ENCODE measurements at places on chromosomes 1 and 21. TPM values are rescaled to one million over a fixed set of nuclear protein-coding genes. Genes with fewer than 3 reads are reported as not detected.

DNA sequence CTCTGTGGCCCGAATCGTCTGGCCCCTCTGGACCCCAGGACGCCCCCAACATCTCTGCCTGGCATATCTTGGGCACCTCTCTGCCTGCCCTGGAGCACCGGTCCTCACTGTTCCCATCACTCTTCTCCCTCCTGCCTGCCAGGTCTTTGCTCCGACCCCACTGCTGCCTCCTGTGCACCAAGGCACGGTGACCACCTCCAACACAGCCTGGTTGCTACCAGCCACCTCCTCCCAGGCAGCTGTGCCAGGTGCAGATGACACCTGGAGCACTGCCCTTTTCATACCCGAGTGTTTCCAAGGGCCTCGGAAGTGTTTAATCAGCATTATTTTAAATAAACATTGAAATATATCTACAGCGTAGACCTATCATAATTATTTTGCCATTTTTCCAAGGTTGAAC lies 31.3 kb downstream of the PKNOX1 start:
- DNase-seq, result no peak

DNA sequence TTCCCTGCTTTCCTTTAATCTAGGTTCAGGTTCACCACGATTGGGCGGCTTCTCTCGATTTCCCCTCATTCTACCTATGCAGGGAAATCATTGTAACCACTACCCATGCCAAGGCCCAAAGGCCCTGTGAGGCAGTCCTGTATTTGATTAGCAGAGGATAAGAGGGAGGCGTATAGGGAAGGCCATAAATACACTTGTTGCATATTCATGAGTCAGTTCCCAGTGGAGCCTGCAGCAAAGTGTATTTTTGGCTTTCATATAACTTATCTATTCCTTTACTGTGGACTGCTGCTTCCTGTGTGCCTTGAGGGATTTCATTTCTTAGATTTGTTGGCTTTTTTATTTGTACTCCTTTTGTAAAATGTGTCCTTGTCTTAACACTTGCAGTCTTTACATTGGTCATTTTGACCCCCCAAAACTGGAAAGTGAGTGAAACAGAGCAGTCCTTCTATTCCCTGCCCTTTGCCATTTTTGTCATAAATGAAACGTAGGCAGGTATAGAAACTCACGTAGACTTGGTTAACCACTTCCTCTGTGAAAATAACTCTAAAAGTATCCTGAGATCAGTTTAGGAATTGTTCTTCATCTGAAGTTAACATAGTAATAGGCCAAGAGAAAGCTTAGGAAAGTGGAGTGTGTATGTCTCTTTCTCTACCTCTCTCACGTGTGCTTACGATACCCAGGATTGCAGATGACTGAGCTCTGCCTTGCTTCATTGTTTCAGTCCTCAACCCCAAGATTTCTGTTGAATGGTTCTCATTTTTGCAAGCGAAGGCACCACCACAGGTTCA lies 19.6 kb upstream of the KCNQ4 start:
- no peak for DNase-seq

- DNase-seq, result peak; percentile 42
Measured at GRCh38 chr1:209435654-209436566, 147.6 kb upstream of the CAMK1G start.

DNA sequence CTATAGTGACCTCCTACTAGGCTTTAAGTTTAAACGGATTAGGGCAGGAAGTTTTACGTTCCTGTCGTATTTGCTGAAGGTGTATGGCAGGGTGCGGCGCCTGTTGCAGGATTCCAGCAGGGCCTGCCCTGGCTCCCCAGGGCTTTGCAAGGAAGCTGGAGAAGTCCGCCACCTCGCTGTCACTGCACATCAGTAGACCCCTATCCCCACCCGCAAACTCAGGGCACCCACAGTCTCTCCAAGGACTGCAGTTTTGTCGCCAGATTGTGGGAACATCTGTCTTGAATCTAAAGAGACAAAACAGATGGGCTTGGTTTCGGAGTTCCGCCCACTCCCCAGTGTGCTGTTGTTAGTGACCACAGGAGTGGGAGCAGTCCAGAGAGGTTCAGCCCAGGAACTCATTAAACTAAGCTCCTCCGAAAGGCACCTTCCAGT lies 110.8 kb downstream of the CDC7 start:
- peak; percentile 11 for DNase-seq

DNA sequence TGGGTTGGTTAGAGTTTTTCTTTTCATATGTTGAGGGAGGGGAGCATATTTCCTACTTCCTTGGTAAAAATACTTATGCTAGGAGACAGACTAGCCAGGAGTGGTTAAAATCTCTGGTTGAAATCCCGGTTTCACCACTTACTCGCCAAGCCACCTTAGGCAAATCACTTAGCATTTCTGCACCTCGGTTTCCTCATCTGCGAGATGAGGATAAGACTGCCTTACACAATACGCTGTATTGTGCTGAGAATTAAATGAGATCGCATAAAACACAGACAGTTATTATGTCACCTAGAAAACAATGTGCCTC lies 1.4 kb downstream of the IFFO2 start:
- no peak for DNase-seq

DNA sequence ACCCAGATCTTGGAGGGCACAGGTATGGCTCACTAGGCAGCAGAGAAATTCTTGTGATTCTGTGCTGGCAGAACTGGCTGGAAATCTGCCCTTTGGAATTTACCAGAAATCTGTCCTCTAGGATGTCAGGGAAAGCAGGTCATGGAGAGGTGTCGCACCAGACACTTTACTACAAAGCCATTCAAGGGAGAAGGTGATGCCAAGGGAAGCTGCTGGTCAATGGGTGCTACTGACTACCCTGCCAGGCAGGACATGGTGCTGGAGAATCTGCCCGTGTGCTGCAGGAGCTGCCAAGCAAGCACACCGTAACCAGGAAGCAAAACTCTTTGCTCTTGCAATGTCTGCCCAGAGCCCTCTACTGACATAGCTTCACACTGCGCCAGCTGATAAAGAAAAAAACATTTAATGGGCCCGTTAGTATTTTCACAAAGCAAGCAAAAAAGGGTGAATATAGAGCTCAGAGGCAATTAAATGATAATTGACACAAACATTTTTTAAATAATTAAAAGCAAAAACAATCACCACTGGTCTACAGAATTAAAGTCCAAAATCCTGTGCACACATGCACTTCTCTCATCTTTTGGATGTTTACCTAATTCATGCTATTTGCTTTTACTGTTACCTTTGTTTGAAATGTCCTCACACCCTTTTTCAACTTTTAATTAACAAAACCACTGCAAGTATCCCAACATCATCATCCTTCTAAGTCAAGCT lies 7.2 kb upstream of the FBXO28 start:
- DNase-seq, result no peak

DNA sequence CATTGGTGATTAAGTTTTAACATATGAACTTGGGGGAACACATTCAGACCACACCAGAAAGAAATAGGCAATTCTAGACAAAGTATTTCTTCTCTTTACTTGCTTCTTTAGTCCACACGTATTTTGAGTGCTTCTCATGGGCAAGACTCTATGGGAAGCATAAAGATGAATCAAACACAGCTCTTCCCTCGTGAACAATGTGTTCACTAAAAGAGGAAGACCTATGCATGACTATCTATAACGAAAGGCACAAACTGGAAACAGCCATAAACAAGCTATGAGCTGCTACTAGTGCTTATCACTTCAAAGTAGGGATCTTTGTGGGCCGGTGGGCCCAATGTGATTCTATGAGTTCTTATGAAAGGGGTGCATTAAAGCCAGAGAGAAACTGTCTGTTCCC lies 53.0 kb upstream of the PRDX6 start:
- no peak for DNase-seq

DNA sequence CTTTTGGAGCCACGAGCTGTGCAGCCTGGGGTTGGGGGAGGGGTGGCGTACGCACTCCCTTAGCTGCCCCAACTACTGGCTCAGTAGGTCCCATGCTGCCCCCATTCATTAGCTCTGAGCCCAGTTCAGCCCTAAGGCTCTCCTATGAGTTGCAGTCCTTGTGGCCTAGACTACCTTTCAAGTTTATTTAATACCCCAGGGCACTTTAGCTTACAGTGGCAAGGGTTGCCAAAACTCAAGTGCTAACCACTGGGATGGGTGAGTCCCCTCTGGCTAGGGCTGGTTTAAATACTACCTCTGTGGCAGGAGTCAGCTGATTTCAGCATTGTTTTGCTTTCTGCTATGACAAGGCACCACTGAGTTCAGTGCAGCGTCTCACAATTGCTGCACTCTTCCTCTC lies 118.2 kb downstream of the ODF2L start:
- DNase-seq, result no peak

DNA sequence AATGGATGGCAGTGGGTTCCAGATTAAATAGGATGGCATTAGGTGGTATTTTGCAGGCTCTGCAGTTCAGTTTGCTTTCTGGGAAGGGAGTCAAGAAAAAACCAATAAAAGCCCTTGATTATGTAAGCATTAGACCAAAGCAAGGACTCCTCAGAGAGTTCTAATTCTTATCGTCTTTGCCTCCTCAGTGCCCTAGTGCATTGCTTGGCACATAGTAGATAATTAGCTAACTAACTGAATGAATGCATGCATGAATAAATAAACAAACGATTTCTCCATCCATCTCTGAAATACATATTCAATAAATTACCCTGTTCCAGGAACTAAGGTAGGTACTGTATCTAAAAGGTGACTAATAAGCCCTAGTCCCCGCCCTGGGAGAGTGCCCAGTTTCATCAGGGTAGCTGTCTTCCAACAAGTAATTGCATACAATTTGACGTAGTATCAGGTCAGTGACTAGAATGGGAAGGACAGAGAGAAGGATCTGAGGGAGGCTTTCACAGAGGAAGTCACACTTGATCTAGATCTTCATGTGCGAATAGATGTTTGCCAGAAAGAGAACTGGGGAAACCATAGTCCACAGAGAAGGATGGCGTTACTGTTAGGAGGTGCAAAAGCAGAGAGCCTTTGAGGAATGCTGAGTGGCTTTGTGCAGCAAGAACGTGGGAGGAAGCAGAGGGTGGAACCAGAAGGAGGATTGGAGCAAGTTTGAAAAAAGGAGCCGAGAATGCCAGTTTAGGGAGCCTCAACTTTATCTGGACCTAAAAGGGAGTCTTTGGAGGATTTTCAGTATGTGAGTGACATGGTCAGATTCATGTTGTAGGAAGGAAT lies 111.4 kb downstream of the TBX19 start:
- no peak for DNase-seq

DNA sequence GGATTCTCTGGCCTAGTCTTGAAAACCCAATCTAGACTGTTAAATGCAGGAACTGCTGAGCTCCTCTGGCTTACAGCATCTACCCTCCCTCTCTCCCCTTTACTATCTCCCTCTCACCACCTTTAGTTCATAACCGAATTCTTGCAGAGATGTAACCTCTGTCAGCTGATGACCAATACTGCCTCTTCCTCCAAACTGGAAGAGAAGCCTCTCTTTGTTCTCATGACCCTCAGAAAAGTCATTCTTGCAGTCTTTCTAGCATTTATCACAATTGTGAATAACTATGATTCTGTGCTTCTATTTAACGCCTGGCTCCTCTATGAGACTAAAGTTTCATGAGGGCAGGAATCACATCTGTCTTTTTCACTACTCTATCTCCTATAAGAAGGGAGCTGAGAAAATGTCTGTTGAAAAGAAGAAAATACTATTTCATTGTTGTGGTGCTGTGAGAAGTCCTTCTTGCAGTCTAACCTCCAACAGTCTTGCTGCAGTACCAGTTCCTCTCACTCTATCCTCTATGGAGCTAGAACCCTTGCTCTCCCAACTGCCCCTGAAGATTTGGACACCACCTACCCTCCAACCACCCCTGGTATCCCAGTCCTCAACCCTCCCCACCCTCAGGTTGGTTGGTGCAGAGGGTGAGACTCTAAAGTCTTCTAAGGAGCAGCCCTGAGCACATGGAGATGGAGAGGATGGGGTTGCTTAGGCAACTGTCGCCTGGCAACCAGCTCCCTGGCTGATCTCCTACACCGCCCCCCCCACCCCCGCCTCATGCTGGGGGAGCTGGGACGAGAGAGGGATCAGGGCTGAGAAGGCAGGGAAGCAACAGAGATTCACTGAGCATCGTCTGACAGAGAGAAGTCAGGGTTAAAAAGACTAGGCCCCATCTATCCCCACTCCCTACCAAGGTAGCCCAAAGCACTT lies 13.9 kb downstream of the MEF2D start:
- no peak for DNase-seq

DNA sequence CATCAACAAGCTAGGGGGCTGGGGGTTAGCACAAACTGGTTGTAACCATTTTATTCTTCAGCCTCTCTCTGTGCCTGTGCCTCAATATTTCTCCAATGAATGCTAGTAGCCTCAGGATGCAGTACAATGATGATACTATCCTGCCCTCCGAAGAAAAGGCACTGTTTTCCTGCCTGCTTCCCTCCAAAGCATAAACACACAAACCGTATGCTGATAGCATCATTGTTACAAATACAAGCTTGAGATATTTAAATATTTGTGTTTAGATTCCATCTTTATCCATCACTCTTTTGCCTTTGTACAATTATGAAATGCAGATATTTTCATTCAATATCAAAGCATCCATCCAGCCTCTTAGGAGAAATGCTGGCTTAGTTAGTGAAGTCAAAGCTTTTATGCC lies 404.8 kb downstream of the DUSP10 start:
- DNase-seq, result no peak

- DNase-seq, result no peak
Measured at GRCh38 chr21:15283789-15284188, 219.0 kb upstream of the NRIP1 start.

- no peak for DNase-seq
Measured at GRCh38 chr1:211198111-211198510, 61.1 kb upstream of the RCOR3 start.

DNA sequence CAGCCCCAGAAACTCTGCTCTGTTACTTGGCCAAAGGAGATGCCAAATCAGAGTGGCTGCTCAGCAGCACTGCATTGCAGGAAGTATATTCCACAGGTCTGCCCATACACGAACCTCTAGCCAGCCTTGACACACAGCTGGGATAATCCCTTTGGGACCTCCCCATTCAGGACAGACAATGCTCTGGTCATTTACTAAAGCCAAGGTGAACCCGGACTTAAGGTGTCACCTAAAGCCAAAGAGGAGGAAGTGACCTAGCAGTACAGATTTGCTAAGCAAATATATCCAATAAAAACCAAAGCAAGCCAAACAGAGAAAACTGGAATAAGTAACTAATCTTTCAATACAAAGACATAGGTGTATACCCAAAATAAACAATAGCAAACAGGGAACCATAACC lies 27.7 kb downstream of the COPA start:
- no peak for DNase-seq

DISC1 gene
- 13.9 TPM for total RNA-seq

GPR161 gene
- 11.5 TPM for total RNA-seq

KCNJ9 gene
- total RNA-seq, result not detected

ANKRD34A gene
- 0.30 TPM for total RNA-seq

OPRD1 gene
- 0.20 TPM for total RNA-seq

RGS18 gene
- total RNA-seq, result 4.4 TPM

SLAMF9 gene
- total RNA-seq, result not detected

CD52 gene
- total RNA-seq, result 2.8 TPM

GNPAT gene
- total RNA-seq, result 35.4 TPM

ALX3 gene
- total RNA-seq, result not detected

CRP gene
- total RNA-seq, result not detected
